ENCODE measurements at places on chromosomes 3 and 15.

GRCh38 chr3:194944526-194944925, 258.8 kb downstream of the FAM43A start:
- no peak for DNase-seq

DNA sequence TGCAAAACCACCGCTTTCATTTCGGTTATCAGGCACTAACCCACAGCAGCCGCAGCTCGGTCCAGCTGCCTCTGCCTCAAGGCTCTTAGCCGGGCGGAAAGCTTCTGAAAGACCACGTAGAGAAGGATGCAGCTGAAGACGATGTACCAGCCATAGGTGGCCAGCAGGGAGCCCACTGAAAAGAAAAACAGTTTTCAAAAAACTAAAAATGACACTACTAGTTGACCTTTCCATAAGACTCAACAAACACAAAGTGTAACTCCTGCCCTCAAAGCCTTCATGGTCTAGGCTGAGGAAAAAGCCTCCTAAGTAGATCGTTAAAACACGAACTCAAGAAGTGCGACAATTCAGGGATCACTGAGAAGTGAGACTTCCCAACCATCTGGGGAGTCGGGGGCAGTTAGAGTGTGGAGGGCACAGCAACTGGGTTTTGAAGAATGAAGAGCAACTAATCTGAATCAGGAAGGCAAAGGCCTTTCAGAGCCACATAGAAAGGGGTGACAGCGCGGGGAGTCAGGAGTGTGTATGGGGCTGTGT, 716 bp downstream of the SELENOS start:
- DNase-seq: no peak

DNA sequence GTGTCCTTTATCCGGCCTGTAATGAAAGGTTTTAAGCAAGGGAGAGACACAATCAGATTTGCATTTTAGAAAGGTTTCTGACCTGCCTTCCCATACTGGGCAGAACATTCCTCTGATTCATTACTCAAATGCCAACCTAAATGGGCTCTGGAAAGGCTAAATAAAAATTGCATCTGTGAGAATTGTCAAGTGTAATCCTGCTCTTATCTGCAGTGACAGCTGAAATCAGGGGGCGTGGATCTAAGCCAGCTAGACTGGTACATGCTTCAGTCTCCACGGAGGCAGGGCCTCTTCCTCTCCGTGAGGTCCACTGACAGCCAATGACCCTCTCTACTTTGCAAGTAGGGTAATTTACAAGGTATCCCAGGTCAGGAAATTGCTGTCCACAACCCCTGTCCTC, 32.5 kb upstream of the MINAR1 start:
- no peak for DNase-seq

DNA sequence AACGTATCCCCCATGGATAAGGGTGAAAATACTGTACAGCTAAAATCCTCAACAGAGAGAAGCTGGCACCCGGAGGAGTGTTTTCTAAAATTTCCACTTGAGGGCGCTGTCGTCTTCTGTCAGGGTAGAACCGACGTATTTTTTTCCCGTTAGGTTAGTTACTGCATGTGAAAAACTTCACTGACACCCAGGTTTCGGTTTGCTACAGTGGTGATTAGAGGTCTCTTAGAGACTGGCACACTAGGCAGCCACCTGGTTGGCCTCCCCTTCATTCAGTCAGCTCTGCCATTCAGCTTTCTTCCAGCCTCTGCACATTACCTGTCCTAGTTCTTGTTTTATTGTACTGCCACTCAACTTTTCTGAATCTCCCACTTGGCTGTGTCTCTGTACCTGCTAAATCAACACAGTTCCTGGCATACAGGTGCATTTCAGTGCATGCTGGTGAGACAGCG, 18.4 kb downstream of the CCK start:
- DNase-seq: no peak

DNA sequence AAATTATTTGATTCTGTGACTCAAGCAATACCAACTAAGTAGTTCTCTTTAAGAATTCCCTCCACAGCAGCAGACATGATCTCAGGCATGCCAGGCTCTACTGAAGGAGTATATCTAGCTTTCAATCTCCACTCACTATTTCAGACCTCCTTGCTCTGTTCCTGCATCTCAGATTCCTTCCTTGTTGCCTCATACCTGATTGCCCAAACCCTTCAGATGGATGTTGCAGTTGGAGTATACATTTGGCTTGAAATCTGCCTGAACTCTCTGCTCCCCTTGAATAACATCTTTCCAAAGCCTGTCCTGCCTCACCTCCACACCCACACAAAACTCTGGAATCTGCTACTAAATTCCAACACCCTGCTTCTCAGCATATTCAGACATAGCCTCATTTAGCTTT, 19.8 kb upstream of the TM4SF4 start:
- no peak for DNase-seq

DNA sequence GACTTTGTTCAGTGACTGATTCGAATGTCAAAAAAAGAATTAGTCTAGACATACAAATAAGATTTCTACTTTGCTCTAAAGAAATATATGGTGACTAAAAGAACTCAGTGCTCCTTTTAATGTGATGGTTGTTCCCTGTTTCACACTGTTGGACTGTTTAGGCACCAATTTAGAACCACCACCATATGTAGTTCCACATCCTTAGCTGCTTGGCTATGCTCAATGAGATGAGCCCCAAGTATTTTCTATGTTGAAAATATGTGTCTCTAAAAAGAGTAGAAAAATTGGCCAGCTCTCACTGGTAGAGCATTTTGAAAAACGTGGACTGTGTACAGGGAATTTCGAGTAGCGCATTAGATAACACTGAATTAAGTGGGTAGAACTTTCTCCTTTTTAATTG, 167.3 kb downstream of the GOLIM4 start:
- DNase-seq: no peak

- DNase-seq: no peak
Measured at GRCh38 chr3:13237776-13238490, 164.7 kb upstream of the IQSEC1 start.

GRCh38 chr15:48924528-48925393, 39.0 kb downstream of the SHC4 start:
- DNase-seq: no peak

DNA sequence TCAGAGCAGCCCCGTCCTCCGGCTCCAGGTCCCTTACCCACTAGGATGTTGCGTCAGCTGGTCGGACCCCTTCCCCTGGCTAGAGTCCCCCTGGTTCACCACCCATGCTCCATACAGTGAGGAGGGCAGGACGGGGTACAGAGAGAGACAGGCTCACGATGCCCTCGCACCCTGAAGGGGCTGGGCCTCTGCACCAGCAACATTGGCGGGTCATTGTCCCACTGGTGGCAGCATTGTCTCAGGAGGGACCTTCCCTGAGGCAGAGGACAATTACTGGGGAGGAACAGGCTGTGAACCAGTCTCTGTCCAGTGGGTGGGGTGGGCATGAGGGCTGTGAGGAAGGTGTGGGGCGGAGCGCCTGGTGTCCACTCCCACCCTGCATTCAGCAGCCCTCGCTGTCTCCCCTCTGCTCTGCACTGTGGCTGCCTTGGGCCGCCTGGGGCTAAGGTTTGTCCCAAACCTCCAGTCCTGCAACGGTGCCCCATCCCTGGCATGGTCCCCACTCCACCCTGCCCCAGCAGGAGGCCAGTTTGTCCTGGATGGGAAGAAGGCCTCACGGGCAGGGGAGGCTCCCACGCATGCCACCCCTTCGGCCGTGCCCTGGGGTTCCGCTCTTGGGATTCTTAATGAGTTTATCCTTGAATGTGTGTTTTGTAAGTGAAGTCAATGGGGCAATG, 48.0 kb upstream of the KLF13 start:
- DNase-seq: no peak

DNA sequence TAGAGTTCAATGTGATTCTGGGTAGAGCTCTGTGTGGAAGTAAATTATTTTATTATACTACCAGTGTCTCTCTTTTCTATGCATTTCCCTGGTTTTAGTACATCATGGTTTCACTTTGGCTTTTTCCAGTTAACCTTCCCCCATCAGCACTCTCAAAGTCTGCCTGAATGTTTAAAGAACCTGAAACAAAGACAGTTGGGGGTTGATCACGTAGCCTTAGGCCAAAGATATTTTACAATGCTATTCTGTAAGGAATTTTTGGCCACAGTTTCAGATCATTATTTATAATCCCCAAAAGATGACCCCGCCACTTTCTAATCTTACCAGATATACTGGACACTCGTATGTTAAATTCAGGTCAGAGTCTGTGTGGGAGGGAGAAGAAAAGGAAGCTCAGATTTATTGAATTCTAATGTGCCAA, 156.3 kb upstream of the TMC3 start:
- no peak for DNase-seq

DNA sequence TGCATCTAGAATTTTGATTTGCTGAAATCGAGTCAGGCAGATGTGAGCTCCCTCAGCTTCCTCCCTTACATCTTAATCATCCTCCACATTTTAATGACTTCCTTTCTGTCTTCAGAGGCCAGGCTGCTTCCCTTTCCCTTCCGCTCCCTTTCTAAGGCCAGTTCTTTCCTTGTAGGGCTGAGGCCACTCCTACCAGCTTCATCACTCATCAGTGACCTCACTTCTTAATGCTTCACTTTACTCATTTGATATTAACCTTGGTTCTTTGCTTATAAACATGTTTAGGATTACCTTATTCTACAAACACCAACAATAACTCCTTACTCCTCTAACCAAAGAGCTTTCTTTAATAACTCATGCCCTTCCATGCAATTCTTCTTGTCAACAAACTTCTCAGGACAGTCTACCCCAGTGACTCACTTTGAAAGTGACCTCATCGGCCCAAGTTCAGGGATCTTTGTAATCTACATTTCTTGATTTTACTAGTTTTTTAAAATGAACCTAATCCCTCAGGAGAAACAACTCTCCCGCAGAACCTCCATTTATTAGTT, 23.9 kb downstream of the ILDR1 start:
- no peak for DNase-seq

DNA sequence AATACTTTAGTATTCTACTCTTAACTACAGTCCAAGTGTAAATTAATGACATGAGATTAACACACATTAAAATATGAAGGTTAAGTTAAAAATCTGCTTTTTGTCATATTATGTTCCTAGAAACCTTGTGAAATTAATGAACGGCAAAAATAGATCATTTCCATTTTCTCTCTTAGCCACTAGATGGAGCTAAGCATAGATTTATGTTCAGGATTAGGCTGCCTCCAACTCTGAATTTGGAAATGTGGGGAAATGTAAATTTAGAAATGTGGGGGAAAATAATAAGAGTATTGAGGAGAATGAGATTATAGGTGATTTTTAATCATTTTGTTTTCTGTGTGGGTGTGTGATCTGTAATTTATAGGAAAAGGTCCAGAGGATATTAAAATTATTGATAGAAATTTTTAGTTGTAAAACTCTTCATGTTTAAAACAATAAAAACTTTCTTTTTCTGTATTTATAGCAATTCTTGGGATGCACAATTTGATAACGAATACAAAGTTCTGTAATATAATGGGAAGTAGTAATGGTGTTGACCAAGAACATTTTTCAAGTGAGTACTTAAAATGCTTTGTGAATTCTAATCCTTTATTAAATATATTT, 59.2 kb downstream of the TMOD3 start:
- DNase-seq: peak; percentile 5

DNA sequence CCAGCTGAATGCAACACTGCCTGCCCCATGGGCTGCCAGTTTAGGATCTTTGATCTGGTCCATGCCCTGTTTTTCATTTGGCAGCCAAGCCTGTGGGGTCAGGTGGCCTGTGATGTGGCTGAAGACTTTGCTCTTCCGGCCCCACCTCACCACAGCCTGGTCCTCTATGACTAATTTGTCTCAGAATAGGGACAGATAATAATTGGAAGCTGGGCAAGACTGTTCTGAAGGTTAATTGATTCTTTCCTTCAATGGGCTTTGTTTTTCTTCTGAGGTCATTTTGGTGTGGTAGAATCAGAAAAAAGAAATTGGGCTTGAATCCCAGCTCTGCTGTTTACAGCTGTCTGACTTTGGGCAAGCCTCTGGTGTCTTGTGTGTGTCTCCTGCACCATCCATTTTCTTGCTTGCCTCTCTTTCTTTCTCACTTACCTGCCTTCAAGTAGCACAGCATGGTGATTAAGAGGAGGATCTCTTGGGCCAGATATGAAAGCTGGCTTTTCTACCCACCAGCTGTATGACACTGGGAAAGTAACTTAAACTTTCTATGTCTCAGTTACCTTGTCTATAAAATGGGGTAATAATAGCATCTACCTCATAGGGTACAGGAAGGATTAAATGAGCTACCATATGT, 24.2 kb downstream of the ABHD2 start:
- DNase-seq: no peak

DNA sequence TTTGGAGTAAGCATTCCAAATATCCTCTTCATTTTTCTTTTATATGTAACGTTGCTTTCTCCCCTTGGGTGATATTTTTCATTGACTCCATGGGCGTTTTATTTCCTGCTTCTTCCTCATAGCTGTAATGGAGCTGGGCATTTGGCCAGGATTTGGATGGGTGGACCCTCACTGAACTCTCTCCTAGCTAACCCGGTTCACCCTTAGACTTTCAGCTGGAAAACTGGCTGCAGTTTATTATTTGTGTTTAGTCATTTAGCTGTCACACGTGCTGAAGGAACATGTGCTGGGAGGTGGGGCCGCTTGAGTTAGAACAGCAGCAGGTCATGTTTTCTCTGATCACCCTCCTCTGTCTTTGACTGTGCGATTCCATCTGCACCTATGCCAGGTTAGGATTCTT, 407.6 kb downstream of the ZIC1 start:
- DNase-seq: no peak

DNA sequence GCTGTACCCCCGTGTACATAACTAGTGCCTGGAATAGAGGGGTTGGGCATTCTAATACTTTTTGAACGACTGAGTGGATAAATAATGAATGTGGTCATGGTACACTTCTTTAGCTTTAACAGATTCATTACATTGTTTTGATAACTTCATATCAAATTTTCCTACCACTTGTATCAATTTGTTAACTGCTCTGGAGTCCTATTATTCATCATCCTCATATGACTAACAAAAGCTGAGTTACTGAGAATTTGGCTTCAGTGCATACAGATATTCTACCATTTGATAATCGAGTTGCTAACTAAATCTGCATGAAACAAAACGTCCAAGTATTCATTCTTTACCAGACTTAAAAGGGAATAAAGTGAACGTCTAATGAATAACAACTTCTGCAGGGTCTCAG, 31.7 kb downstream of the FRMD5 start:
- no peak for DNase-seq

GRCh38 chr3:107911337-107912000, 179.4 kb downstream of the CD47 start:
- no peak for DNase-seq

GRCh38 chr15:33309602-33310276, 1.0 kb upstream of the RYR3 start:
- DNase-seq: no peak

GRCh38 chr3:78977073-78977472, 790.7 kb downstream of the ROBO1 start:
- no peak for DNase-seq

GRCh38 chr3:196081002-196081833, 672 bp downstream of the TFRC start:
- DNase-seq: no peak
